ENCODE measurements at places on chromosomes 1 and 21.
A peak's percentile ranks its signal among the peaks of the same experiment; 100 is the strongest.

GRCh38 chr21:44271558-44272283, 10.0 kb upstream of the DNMT3L start:
- no peak for DNase-seq

DNA sequence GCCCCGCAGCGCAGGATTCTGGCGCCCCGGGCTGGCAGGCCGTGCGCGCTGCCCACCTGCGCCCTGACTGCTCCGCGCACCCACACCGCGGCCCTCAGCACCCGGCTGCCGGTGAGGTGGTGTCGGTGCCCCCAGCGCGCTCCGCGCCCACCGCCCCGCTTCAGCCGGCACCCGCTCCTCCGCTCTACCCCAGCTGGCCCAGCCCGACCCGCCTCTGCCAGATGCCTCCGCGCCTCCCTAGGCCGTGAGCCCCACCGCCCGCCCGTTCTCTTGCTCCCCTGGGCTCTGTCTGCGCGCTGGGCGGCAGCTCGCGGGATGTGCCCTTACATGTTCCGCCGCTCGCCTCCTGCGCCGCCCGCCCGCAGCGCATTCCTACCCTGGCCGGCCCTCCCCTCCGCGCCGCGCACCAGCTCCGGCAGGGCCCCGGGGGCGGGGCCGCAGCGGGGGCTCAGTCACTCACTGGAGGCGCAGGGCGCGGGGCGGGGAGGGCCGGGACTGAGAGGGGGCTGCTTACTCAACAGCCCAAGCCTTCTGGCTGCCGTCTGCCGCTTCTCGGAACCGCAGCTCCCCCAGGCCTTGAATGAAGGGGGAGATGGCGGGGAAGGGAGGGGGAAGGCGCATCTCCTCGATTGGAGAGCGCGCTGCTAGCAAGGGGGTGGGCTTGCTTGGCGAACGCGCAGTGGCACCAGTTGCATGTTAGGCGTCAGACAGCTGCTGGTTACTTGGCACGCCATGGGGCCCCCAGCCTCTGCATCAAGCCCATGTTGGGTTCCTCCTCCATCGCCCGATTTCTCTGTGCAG, at the start of gene PHLDA3:
PHLDA3 (minus strand) TSS at position 345 of the 801 bp plus-strand sequence. CDS start 402 bp downstream, outside the sequence.
- DNase-seq = no peak

DNA sequence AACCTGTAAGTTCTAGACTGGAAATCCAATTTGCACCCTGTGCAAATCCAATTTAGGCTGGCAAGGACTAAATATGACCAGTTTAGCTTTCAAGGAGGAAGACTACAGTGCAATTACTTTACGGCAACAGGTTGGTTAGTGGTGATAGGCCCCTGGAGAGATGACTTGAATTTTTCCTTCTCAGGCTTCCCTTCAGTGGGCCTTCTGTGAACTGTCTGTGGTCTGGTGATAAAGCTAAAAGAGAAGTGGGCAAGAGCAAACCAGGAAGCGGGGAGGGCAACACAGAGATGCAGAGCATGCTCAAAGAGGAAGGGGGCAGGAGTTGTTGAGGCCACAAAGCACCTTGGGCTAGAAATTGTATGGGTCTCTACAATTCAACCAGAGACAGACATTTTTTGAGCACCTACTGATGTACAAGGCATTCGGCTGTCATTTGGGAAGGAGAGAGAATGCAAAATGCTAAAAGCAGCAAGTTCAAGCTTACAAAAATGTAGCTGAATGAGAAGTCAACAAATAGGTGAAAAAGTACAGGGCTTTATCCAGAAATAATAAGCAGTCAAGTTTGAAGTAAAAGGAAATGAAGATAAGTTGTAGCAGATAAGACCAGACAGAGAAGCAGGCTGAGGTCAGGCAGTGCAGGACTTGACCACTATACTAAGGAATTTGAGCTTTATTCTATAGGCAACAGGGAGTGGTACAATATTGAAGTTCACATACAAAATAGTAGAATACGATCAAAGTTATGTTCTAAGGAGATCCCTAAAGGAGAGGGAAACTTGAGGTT, 23.9 kb downstream of the INPP5B start:
- peak; percentile 89 for DNase-seq

- DNase-seq = no peak
Observed at GRCh38 chr1:34356853-34357252, 180.1 kb downstream of the C1orf94 start.

DNA sequence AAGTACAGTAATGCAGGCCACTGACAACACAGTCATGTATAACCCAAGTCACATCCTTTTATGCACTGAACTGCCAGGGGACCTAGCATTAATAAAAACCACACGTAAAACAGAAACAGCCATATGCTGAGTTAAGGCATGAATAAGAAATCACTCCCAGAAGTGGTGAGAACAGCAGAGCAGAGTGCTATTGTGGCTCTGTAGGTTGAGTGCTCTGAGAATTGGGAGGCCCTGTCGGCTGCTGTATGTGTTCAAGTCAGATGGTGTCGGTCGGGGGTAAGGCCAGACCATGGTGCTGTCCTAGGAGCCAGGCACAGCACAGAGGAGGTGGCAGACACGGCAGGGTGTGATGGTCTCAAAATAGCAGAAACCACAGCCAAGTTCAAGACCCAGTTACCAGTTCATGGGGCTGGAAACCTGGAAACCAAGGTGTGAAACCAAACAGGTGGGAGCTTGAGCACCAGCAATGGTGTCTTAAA, 126.6 kb upstream of the COA6 start:
- peak; percentile 93 for DNase-seq

GRCh38 chr21:14691914-14692313, 145.8 kb upstream of the SAMSN1 start:
- no peak for DNase-seq

- no peak for DNase-seq
Observed at GRCh38 chr1:28887835-28888682, 26.3 kb upstream of the EPB41 start.

DNA sequence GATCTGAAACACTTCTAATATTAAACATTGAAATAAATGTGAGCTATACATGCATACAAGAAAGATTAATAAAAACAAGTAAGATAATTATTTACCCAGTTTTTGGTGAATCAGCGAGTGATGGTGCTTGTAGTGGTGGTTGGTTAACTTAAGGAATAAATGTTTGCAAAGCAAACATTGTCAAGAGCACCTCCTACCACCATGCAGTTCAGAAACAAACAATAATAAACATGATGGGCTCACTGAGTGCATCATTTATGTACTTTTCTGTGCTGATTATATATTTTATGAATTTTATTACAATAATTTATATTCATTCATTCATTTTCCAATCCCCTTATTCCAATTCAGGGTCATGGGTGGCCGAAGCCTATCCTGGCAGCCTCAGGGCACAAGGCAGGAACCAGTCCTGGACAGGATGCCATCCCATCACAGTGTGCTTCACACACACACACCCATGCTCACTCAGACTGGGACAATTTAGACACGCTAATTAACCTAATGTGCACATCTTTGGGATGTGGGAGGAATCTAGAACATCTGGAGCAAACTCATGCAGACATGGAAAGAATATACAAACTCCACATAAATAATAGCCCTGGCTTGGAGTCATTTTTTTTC, 57.8 kb downstream of the ZMYM4 start:
- DNase-seq = no peak

GRCh38 chr1:243946946-243947345, 96.9 kb upstream of the AKT3 start:
- no peak for DNase-seq

- no peak for DNase-seq
Observed at GRCh38 chr1:190377294-190377693, 100.4 kb downstream of the BRINP3 start.

DNA sequence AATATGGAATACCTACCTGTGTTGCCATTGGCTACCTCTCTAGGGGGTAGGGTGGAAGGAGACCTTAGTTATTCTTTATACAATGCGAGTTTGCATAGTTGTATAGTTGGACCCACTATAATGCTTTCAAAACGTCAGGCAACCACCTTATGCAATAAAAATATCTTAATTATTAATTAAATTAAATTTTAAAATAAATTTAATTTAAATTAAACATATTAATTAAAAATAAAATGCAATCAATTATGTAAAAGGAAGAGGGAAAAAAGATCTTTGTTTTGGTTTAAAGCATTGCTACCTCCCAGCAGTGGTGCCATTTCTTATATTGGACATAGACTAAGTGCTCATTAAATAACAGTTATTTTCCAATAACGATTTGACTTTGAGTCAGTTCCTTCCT, 22.3 kb downstream of the GPA33 start:
- DNase-seq = no peak

- no peak for DNase-seq
Observed at GRCh38 chr1:112904831-112905261, 51.1 kb downstream of the SLC16A1 start.

DNA sequence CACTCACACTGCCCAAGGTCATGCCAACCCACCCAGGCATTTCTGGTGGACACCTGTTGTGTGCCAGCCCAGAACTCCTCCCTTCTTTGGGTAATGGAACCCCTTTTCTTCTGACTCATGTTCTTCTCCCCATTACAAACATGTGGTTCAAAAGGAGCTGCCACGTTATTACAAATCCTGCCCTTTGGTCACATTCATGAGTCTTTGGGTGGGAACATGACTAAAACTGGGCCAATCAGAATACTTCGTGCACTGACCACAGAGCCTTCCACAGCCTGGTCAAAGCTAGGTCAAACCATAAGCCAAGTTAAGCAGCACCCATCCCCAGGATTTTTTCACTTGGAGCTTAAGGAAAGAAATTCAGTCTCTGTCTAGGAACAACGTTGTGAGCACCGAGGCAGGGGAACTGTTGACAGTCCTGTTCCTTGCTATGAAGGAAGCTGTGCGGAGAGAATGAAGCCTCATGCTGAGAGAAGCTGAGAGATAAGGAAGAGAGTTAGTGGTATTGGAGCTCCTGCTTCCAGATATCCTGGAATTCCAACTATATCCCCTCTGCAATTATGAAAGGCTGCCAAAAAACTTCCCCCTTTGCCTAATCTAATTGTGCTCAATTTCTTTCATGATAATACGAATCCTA, 46.8 kb upstream of the DIPK1A start:
- no peak for DNase-seq

DNA sequence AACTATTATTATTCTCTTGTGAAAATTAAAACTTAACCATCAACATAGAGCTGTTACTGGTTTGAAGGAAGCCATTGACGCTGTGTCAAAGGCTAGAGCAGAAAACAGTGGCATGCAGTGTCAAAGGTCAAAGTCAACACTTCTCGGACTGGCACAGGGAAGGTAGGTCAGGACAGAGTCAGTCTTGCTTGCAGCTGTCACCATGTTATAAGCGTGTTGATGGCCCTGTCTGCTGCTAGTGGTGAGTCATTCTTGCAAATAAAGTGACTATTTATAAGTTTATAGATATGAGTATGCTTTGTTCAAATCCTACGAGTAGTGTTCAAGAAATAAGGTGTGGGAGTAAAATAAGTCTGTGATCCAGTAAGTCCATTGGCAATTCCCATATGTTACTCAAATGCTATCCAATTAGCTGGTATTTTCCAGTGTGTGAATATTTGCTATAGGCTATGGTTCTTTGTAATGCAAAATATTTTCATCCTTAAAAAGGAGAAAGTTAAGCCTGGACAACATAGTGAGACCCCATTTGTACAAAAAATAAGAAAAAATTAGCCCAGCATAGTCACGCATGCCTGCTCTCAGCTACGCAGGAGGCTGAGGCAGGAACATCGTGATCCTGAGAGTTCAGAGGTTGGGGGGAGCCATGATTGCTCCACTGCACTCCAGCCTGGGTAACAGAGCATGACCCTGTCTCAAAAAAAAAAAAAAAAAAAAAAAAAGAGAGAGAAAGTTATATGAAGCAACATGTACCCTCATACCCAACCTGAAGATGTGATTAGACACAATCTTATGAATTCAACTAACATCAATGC, 26.3 kb upstream of the TINAGL1 start:
- peak; percentile 40 for DNase-seq

GRCh38 chr1:97423403-97423802, 497.4 kb downstream of the DPYD start:
- DNase-seq = no peak

- no peak for DNase-seq
Observed at GRCh38 chr1:186435336-186435735, 25.6 kb downstream of the PDC start.

DNA sequence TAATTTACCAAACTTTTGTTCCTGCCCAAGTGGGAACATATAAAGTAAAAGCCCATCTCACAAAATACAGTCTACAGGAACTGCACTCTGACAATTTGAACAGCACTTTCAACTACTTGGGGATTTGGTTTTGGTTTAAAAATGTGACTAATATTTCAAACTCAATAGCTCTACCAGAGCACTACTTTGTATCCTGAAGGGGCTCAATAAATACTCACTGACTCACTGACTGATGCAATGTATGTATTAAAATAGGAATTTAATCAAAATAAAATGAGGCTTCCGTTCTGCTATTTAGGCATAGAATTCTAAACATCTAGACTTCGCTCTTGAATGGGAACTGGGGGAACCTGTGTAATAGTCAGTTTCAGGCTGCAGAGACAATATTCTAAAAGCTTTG, 21.9 kb downstream of the EFCAB14 start:
- DNase-seq = no peak

DNA sequence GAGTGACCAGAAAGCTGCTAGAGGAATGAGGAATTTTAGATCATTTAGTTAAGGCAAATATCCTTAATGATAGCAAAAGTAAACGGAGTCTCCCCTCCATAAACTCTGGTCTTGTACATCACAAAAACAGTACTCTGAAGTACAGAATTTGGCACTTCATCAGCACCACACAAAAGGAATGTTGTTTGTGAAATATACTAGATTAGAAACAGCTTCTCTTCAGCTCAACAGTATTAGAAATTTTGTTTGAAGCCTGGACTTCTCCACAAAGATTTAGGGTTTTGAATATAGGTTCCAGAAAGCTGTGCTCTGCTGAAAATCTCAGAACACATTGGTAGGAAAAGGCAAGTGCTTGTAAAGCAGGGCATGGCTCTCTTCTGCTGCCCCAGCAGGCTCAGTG, 135.1 kb upstream of the PTGFR start:
- no peak for DNase-seq

GRCh38 chr1:230379462-230379861, 46.7 kb downstream of the PGBD5 start:
- DNase-seq = no peak

DNA sequence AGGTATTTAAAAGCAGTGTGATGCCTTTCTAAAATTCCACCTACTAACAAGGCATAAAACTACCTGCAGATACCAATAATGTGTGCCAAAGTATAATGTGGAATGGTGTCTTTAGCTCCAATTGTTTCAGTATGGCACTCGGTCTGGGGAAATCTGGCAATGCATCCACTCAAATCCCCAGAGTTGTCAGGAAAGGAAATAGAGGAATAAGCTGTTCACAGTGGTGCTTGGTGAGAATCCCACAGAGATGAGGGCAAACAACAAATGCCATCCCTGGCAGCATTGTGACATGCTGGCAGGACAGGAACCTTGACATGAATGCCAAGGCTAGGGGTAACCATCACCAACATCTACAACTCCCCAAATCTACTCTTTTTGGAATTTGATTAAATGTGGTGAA, 240.7 kb downstream of the BARHL2 start:
- DNase-seq = no peak

DNA sequence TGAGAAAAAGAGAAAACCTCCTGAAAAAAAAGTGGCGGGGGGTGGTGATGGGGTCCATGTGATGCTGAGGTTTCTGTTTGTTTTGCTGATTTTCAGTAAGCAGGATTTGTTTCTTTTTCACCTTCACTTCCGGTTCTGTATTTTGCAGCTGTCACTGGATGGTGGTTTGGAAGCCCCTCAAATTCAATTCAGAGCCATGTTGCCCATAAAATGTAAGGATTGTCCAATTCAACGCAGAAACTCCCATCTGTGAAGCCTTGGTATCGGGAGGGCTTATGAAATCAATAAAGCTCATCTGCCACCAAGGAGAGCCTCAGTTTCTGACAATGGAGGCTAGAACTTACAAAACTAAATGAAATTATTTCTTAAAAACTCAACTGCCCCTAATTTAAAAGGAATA, 12.1 kb downstream of the CAPN8 start:
- DNase-seq = no peak

All from GM12878 (cell line).